A549 treated with Hydrocortisone at 1 μM for 4 hours (cell line): ENCODE measurements at places on chromosomes 4 and X. TPM values are rescaled to one million over a fixed set of nuclear protein-coding genes. Genes with fewer than 3 reads are reported as not detected.

Gene SPACA5
- not detected in 5 replicates for total RNA-seq

Gene ETNPPL
- 0.05 TPM in 1 of 5 replicates, not detected in the others for total RNA-seq

Gene MAGT1
- total RNA-seq, result 33.1 to 54.6 TPM (median 40.7 TPM) in 5 replicates

Gene SRPX2
- 2.0 to 2.7 TPM (median 2.5 TPM) in 5 replicates for total RNA-seq

Gene DHRSX
- total RNA-seq, result 35.9 to 50.6 TPM (median 43.6 TPM) in 5 replicates

Gene GIMD1
- not detected in 5 replicates for total RNA-seq

Gene USP17L13
- total RNA-seq, result not detected in 5 replicates

Gene CFP
- total RNA-seq, result 0.17 to 0.89 TPM (median 0.64 TPM) in 5 replicates

Gene UGT8
- 0.06 to 0.24 TPM (median 0.12 TPM) in 5 replicates for total RNA-seq

Gene HS6ST2
- 0.05 to 0.17 TPM (median 0.12 TPM) in 5 replicates for total RNA-seq

Gene TEC
- 1.3 to 2.7 TPM (median 1.5 TPM) in 5 replicates for total RNA-seq

Gene CT45A3
- 0.26 TPM in 1 of 5 replicates, not detected in the others for total RNA-seq

Gene SPANXN3
- not detected in 5 replicates for total RNA-seq
